Muscle of leg (tissue), 16 donors: ENCODE measurements at places on chromosomes 5 and 9. TPM values are rescaled to one million over a fixed set of nuclear protein-coding genes. Genes with fewer than 3 reads are reported as not detected.

The OLFM1 gene
- total RNA-seq, result 3.2 TPM

GRCh38 chr9:131395157-131396098 is 1.5 kb downstream of the PRRC2B start:
- H3K4me1 ChIP-seq, result peaks cover 45% of the 10 kb centered on the region
- H3K4me3 ChIP-seq, result peak overlapping the region; percentile 60

- no peaks in the 10 kb centered on the region for H3K4me1 ChIP-seq
- H3K27me3 ChIP-seq, result no peaks in the 10 kb centered on the region
- no peaks in the 10 kb centered on the region for H3K36me3 ChIP-seq
- H3K27ac ChIP-seq, result no peak overlapping the region
- H3K4me3 ChIP-seq, result no peak overlapping the region
Observed at GRCh38 chr5:147857302-147858129, 21.0 kb upstream of the SCGB3A2 start.

The CSF2 gene
- not detected for total RNA-seq

DNA sequence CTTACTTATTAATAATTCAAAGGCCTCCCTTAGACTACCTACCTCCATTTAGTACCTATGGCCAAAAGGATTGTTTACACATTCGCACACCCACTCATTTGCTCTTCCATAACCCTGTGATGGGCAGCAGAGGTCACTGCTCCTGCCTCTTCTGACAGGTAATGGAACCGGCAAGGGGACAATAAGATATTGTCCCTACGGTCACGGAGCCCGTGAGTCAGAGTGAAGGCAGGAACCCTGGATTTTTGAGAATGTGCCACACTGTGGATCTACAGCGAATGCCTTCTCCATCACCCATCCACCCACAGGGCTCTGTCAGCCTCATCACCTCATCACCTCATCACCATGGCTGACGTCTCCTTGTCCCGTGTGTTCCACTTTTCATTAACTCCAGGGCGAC is 132.3 kb downstream of the MYO10 start:
- no peak overlapping the region for H3K27ac ChIP-seq
- no peaks in the 10 kb centered on the region for H3K36me3 ChIP-seq
- DNase-seq, result no peak
- H3K4me1 ChIP-seq, result peaks cover 25% of the 10 kb centered on the region
- no peaks in the 10 kb centered on the region for H3K27me3 ChIP-seq
- H3K4me3 ChIP-seq, result no peak overlapping the region

The C9 gene
- total RNA-seq, result 0.22 TPM

The ACSL6 gene
- 0.62 TPM for total RNA-seq
